Mesenchymal stem cell (in vitro differentiated cells and primary cell): ENCODE measurements at places on chromosomes 11 and 22.

DNA sequence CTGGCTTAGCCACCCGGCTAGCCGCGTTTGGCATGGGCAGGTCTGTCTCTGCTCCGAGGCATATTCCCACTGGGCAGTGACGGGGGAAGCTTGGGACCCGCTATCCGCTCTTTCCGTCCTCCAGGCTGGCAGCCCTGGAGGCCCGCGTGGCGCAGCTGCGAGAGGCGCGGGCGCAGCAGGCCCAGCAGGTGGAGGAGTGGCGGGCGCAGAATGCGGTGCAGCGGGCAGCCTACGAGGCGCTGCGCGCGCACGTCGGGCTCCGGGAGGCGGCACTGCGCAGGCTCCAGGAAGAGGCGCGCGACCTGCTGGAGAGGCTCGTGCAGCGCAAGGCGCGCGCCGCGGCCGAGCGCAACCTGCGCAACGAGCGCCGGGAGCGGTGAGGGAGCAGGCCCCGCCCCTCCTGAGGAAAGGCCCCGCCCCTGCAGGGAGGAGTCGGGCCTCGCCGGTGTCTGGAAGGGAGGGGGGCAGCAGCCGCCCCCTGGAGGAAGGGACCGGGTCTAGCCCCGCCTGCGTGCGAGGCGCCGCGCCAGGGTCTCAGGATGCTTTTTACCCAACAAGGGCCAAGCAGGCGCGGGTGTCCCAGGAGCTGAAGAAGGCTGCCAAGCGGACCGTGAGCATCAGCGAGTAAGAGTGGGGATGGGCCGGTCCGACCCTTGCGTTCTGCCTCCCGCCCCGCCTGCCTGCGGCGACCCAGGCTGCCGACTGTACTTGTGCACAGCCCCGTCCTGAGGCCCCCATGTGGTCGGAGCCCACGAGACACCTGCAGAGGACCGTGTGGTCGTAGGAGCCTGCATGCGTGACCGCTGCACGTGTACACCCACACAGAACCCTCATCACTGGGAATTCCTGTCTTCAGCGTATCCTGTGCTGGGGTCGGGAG, 7.9 kb downstream of the ATG16L2 start:
- H3K27me3 ChIP-seq = no peaks in the 10 kb centered on the region
- peaks cover 29% of the 10 kb centered on the region for H3K4me1 ChIP-seq
- peak overlapping the region; percentile 58 for H3K4me3 ChIP-seq
- peaks cover 16% of the 10 kb centered on the region for H3K36me3 ChIP-seq
- H3K27ac ChIP-seq = no peak overlapping the region

DNA sequence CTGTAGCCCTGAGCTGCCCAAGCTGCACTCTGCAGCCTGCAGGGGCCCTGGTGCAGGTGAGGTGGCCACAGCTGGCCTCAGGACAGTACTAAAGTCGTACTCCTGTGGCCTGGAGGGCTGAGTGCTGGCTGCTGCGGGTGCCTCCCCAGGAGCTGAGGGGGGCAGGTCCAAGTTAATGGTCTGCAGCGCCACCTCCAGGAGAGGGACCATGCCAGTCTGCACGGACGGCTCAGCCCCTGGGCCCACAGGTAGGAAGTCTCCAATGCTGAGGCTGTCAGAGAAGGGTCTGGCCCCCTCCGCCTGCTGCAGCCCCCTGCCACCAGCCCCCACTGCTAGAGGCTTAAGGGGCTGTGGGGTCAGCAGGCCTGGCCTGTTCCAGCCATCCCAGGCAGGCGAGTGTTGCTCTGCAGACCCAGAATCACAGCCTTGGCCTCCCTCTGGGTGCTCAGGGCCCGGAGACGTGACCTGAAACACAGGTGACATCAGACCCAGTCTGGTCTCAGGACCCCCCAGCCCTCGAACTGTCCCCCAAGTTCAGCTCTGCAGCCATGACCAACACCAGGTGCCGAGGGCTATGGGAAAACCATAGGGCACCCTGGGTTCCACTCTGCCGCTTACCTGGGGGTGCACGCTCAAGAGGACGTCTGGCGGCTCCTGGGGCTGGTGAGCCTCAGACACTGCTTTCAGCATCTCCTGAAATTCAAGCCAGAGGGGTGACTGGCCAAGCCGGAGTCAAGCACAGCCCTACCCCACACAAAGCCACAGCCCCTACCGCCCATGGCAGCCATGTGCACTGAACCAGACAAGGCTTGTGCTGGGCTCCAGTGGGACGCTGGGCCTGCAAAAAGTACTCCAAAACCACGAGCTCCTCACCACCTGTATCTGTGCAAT, 20.8 kb downstream of the SELENOO start:
- peaks cover 10% of the 10 kb centered on the region for H3K4me1 ChIP-seq
- no peak overlapping the region for H3K27ac ChIP-seq
- no peaks in the 10 kb centered on the region for H3K27me3 ChIP-seq
- no peak overlapping the region for H3K4me3 ChIP-seq
- peaks cover 98% of the 10 kb centered on the region for H3K36me3 ChIP-seq

DNA sequence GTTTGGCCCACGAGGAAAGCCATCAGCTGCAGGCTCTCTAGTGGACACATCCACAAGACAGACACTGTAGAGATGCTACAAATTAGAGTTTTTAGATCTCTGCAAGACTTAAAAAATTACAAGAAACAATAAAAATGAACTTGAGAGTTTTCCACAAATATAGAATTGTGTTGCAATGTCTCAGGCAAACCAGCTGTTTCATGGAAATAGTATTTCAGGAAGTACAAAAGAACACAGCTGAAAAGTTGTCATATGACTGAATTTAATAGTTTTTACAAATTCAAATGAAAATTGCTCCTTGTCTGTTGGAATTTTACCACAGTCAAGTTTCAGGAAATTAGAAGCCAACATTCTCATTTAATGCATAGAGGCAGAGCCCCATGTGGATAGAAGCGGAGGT, 184.5 kb upstream of the PITPNB start:
- H3K4me1 ChIP-seq = no peaks in the 10 kb centered on the region
- no peak overlapping the region for H3K27ac ChIP-seq
- H3K36me3 ChIP-seq = peaks cover 58% of the 10 kb centered on the region
- H3K27me3 ChIP-seq = no peaks in the 10 kb centered on the region

- H3K4me3 ChIP-seq = no peak overlapping the region
- H3K36me3 ChIP-seq = no peaks in the 10 kb centered on the region
- no peak for DNase-seq
- no peaks in the 10 kb centered on the region for H3K27me3 ChIP-seq
- no peak overlapping the region for H3K27ac ChIP-seq
Measured at GRCh38 chr11:109847621-109848020, 245.6 kb upstream of the ZC3H12C start.

- H3K36me3 ChIP-seq = no peaks in the 10 kb centered on the region
- H3K4me1 ChIP-seq = no peaks in the 10 kb centered on the region
Measured at GRCh38 chr11:78996007-78996406, 421.3 kb upstream of the NARS2 start.
